Muscle of leg (tissue), 16 donors: ENCODE measurements at places on chromosomes 1 and 21. TPM values are rescaled to one million over a fixed set of nuclear protein-coding genes. Genes with fewer than 3 reads are reported as not detected.

Gene FCRLA
- not detected for polyA plus RNA-seq

Gene AGBL4
- polyA plus RNA-seq: 0.12 TPM

Gene AHDC1
- 57.8 TPM for polyA plus RNA-seq

Gene UBAP2L
- 107 TPM for polyA plus RNA-seq

Gene HMGCS2
- polyA plus RNA-seq: 0.14 TPM

Gene TNFSF18
- 0.21 TPM for polyA plus RNA-seq

Gene OSCP1
- 4.2 TPM for polyA plus RNA-seq

Gene TFF3
- 1.9 TPM for polyA plus RNA-seq

Gene PCAT6
- 2.3 TPM for polyA plus RNA-seq

Gene SPRR4
- not detected for polyA plus RNA-seq

GRCh38 chr1:40819101-40819500 lies 35.5 kb downstream of the KCNQ4 start:
- H3K4me3 ChIP-seq: no peak overlapping the region
- H3K27me3 ChIP-seq: peaks cover 37% of the 10 kb centered on the region
- H3K36me3 ChIP-seq: peaks cover 10% of the 10 kb centered on the region
- H3K27ac ChIP-seq: no peak overlapping the region
- DNase-seq: no peak
- peaks cover 26% of the 10 kb centered on the region for H3K4me1 ChIP-seq

DNA sequence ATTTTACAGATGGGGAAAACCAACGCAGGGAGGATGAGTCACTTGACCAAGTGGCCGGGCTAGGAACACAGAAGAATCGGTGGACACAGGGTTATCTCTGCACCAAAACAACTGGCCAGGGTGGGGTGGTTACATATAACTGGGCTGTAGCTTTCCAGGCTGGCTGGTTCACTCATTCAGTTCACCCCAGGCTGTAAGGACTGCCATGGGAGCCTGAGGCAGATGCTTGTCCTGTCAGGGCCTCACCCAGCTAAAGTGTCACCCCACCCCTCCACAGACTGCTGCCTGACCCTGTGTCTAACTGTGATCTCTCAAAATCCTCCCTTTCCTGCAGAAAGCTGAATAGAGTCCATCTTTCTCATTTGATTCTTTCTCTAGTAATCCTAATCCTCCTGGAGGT lies 387.3 kb downstream of the RYR2 start:
- DNase-seq: no peak
- H3K4me1 ChIP-seq: no peaks in the 10 kb centered on the region
- no peaks in the 10 kb centered on the region for H3K27me3 ChIP-seq
- no peak overlapping the region for H3K4me3 ChIP-seq
- no peak overlapping the region for H3K27ac ChIP-seq

- no peaks in the 10 kb centered on the region for H3K27me3 ChIP-seq
- no peaks in the 10 kb centered on the region for H3K36me3 ChIP-seq
- no peak overlapping the region for H3K27ac ChIP-seq
- H3K4me1 ChIP-seq: no peaks in the 10 kb centered on the region
- no peak overlapping the region for H3K4me3 ChIP-seq
- no peak for DNase-seq
Measured at GRCh38 chr1:30353637-30354036, 369.7 kb downstream of the MATN1 start.

DNA sequence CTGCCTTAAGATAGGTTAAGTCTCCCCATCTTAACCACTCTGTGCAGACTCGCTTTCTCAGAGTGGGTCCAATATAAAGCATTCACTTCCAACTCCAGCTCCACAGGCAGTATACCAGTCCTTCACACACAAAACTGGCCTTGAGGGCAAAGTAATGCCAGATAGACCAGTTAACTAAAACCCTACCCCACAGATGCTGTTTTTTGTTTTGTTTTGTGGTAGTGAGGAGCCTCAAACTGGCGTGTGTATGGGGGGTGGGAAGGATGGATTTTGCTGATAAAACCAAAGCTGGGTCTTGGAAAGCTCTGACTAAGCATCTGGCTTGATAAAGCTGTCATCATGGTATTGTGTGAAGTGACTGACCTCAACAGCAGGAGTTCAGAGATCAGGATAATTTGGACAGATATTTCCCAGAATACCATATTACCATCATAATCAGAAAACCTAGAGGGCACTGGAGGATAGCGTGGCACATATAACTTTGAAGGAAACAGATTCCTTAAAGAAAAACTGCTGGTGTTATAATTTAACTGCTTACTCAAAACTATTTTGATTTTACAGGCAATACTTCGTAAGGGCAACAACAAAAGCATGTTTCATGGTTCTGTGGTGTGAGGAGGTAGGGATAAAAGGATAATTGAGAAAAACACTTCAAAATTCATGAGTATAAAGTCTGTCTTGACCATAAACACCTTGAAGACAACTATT lies 29.6 kb upstream of the CPLANE2 start:
- H3K36me3 ChIP-seq: peaks cover 3% of the 10 kb centered on the region
- H3K4me3 ChIP-seq: no peak overlapping the region
- H3K27me3 ChIP-seq: no peaks in the 10 kb centered on the region
- H3K27ac ChIP-seq: no peak overlapping the region

- H3K4me3 ChIP-seq: no peak overlapping the region
- no peaks in the 10 kb centered on the region for H3K36me3 ChIP-seq
- DNase-seq: no peak
- H3K4me1 ChIP-seq: no peaks in the 10 kb centered on the region
- H3K27me3 ChIP-seq: no peaks in the 10 kb centered on the region
- no peak overlapping the region for H3K27ac ChIP-seq
Measured at GRCh38 chr21:45804809-45805313, 161.3 kb downstream of the PCBP3 start.

DNA sequence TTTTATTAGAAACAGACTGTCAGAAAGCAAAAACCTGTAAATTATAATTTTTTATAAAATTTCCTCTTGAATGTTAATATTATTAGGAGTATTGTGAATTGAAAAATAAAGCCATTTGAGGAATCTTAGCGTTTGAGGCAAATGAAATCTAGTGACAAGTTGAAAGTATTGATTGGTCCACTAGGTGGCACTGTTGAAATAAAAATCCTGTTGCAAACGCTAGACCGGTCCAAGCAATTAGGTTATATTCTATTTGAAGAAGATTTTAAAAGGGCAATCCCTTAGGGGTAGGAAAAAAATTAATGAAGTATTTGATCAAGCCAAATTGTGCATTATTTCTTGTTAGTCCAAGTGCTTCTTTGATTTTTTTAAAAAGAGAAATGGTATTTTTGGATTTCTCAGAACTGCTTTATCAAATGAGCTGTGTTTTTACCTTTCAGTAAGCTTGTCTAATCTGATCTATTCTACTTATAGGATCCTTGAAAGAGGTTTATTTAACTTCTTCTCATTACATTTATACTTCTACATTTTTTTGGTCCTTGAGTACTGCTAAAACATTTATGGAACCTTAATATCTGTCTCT lies 57.7 kb downstream of the ATG4C start:
- no peaks in the 10 kb centered on the region for H3K4me1 ChIP-seq
- H3K27ac ChIP-seq: no peak overlapping the region
- H3K36me3 ChIP-seq: peaks cover 5% of the 10 kb centered on the region

DNA sequence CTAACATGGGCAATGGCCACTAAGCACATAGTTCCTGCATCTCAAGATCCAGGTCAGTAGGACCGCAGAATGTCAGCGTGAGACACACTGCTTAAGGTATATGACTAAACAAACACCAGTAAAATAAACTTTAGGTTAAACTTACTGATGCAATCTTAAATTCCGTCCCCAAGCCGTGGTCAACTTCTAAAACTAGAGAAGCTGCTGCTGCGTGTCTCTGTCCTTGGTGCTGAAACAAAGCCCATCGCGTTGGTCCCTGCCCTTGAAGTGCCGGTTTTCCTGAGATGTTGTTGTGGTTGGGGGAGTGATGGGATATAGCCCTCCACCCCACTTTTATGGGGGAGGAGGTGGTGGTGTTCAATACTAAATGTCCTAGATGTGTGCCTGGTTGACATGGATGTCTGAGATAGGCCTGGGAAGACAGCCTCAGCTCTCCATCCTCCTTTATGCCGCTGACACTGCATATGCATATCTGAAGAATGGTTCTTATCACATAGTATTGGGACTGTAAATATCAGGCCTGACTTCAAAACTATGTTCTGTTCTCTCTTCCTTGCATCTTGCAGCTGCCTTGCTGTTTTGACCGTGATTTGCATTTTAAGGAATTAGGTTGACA lies 72.0 kb upstream of the KCNA3 start:
- H3K4me3 ChIP-seq: no peak overlapping the region
- H3K36me3 ChIP-seq: no peaks in the 10 kb centered on the region
- no peak overlapping the region for H3K27ac ChIP-seq
- no peaks in the 10 kb centered on the region for H3K4me1 ChIP-seq

GRCh38 chr1:24558902-24559791 lies 3.3 kb downstream of the NCMAP start:
- H3K27ac ChIP-seq: no peak overlapping the region
- no peaks in the 10 kb centered on the region for H3K36me3 ChIP-seq
- peaks cover 46% of the 10 kb centered on the region for H3K27me3 ChIP-seq
- peak; percentile 47 for DNase-seq
- no peak overlapping the region for H3K4me3 ChIP-seq

- H3K27me3 ChIP-seq: no peaks in the 10 kb centered on the region
- DNase-seq: peak; percentile 23
- H3K4me3 ChIP-seq: no peak overlapping the region
Measured at GRCh38 chr1:88291611-88292354, 392.3 kb upstream of the PKN2 start.

- H3K36me3 ChIP-seq: no peaks in the 10 kb centered on the region
- H3K4me3 ChIP-seq: no peak overlapping the region
- no peak overlapping the region for H3K27ac ChIP-seq
Measured at GRCh38 chr1:158186180-158186579, 5.5 kb downstream of the CD1D start.

- peak within 1 kb of the TSS; percentile 86 for H3K4me3 ChIP-seq
- no peak for DNase-seq
- H3K4me1 ChIP-seq: peaks cover 72% of the 10 kb centered on the region
- no peaks in the 10 kb centered on the region for H3K27me3 ChIP-seq
Measured at GRCh38 chr1:155002464-155003226, at the start of gene ZBTB7B. TSS of gene ZBTB7B (plus strand) at chr1:155002802. CDS start at chr1:155014661, 11,859 bp downstream.

DNA sequence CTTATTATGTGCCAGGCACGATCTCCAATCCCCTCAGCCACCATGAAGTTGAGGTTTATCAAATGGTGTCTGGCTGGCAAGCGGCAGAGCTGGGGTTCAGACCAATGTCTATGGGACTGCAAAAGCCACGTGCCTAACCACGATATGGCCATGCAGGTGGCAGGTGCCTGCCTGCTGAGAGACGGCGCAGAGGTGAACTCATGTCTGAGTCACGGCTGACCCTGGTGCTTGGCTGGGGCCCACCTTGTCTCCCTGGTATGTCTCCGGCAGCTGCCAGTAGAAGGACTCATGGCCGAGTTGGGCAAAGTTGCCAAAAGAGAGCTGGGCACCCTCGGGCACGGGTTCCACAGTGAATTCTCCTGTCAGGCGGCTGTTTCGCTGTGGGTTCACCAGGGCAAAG lies 59.9 kb downstream of the LDLRAD2 start:
- DNase-seq: no peak
- no peak overlapping the region for H3K27ac ChIP-seq
- H3K4me1 ChIP-seq: peaks cover 20% of the 10 kb centered on the region
- H3K4me3 ChIP-seq: no peak overlapping the region
- H3K36me3 ChIP-seq: peaks cover 84% of the 10 kb centered on the region

- H3K36me3 ChIP-seq: no peaks in the 10 kb centered on the region
- no peak overlapping the region for H3K4me3 ChIP-seq
- DNase-seq: no peak
Measured at GRCh38 chr1:215507119-215507518, 60.0 kb upstream of the KCTD3 start.

GRCh38 chr1:22919341-22920025 lies 53.2 kb downstream of the LACTBL1 start:
- H3K4me3 ChIP-seq: no peak overlapping the region
- peaks cover 2% of the 10 kb centered on the region for H3K27me3 ChIP-seq
- H3K4me1 ChIP-seq: peaks cover 30% of the 10 kb centered on the region
- H3K36me3 ChIP-seq: no peaks in the 10 kb centered on the region
- no peak for DNase-seq

DNA sequence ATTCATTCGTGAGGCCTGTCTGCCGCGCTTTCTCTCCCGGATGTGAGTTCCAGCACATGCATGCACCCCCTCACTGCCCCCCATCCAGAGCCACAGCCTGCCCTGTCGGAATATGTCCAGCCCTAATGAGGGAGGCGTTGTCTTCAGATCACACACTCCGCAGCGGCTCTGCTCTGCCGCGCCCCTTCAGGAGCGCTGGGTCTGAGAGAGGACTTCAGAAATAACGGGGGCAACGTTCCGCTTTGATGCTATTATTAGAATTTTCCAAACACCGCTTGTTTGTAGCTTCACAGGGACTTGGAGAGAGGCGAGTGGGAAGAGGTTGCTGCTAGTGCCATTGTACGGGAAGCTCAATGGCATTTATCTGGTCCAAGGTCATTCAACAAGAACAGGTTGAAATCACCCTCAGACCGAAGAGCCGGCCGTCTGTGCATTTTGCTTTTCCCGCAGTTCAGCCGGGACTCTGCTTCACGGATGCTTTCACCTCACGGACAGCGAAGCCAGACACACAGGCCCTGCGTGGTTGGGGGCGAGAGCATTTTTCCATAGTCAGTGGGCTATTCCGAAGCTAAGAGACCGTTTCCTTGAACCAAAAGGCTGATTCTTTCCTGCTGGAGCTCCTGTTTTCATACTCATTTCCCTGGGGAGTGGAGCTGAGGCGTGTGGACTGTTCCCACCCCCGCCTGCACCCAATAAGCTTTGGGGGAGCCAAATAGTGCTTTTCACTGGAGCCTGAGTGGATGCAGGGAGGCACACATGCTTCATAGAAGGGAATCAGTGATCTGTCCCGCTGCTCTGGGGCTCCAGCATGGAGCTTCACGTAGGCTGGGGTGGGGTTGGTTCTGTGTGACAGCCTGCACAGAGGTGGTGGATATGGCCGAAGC lies 69.7 kb downstream of the GALNT2 start:
- no peak overlapping the region for H3K4me3 ChIP-seq
- H3K4me1 ChIP-seq: peaks cover 24% of the 10 kb centered on the region
- no peak for DNase-seq
- no peaks in the 10 kb centered on the region for H3K36me3 ChIP-seq
- no peaks in the 10 kb centered on the region for H3K27me3 ChIP-seq
- H3K27ac ChIP-seq: no peak overlapping the region

- no peaks in the 10 kb centered on the region for H3K36me3 ChIP-seq
- no peak for DNase-seq
- H3K27ac ChIP-seq: no peak overlapping the region
- no peaks in the 10 kb centered on the region for H3K4me1 ChIP-seq
Measured at GRCh38 chr1:29084196-29084521, 39.5 kb downstream of the TMEM200B start.
